ENCODE measurements at places on chromosomes 7 and 10.
A peak's percentile ranks its signal among the peaks of the same experiment; 100 is the strongest.

DNA sequence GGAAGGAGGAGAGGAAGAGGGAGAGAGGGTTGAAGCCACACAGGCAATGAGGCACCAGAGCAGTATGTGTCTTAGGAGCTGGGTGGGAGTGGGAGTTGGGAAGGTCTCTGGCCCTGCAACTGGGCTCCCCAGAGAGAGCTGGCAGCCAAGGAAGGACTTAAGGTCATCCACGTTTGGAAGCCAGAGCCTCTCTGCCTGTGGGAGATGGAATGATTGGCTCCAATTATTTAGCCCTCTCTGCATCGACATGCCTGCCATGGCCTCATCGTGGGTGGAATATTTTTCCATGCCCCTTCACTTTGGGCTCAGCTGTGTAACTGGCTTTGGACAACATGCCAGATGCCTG, 478.5 kb downstream of the RPS24 start:
- no peak for DNase-seq

GRCh38 chr10:56318816-56319215, 42.2 kb downstream of the ZWINT start:
- no peak for DNase-seq

- peak; percentile 9 for DNase-seq
These were observed 67.1 kb downstream of the OTUD1 start for GRCh38 chr10:23505797-23506465.

DNA sequence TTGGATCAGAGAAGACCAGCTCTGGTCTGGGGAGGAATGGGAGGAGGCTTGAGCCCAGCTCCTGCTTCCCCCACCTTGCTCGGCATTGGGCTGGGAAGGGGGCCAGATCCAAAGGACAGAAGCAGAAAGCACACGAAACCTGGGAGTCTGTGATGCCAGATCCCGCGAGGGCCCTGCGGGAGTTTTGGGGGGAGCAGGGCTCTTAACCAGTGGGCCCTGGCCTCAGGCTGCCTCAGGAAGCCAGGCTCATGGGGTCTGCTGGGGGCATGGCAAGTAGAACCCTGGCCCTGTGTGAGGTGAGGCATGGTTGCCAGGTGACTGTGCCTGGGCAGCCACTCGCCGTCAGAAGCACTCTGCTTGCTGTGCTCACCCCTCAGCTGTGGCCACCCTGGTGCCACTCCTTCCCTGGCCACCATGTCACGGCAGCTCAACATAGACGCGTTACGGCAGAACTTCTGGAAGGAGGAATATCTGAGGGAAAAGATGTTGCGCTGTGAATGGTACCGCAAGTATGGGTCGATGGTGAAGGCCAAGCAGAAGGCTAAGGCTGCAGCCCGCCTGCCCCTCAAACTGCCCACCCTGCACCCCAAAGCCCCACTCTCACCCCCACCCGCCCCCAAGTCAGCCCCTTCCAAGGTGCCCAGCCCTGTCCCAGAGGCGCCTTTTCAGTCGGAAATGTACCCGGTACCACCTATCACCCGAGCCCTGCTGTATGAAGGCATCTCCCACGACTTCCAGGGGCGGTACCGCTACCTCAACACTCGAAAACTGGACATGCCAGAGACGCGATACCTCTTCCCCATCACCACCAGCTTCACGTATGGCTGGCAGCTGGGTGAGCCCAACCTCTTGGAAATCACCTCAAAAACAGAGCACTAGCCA, 3.6 kb downstream of the ATP6V1F start:
- DNase-seq, result no peak

- no peak for DNase-seq
These were observed 108.6 kb downstream of the SEMA3A start for GRCh38 chr7:84085998-84086397.

DNA sequence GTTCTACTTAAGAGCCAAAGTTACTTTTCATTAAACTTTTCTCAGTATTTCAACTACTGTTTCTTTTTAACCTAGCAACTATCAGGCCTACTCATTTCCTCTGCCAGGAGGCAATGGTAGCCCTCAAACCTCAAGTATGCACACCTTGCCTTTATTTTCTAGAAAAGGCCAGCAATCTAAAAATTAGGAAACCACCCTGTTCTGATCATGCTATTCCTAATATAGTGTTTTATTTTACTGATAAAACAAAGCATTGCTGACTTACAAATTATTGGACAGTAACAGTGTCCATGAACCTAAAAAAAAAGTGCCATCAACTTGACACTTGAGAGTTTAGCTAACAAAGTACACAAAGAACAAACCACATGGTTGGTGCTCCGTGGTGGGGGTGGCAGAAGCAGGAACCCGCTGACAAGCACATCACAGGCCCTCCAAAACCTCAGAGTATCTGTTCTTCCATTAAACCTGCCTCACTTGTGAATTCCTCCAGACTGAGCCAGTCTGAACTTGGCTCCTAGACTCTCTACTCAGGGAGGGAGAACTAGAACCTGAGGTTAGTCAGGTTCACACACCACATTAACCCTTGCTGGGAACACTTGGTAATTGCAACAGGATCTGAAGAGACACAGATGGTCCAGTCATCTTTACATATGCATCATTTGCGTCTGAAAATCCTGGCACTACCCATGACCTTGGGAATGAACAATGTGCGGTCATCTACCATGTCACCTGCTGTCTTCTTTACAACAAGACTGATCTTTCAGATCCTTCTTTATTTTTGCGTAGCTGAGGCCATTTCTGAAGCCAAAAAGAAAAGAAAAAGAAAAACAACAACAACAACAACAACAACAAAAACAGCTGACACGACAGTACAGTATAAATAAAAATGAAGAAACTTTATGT, 31.9 kb downstream of the PIP4K2A start:
- no peak for DNase-seq

DNA sequence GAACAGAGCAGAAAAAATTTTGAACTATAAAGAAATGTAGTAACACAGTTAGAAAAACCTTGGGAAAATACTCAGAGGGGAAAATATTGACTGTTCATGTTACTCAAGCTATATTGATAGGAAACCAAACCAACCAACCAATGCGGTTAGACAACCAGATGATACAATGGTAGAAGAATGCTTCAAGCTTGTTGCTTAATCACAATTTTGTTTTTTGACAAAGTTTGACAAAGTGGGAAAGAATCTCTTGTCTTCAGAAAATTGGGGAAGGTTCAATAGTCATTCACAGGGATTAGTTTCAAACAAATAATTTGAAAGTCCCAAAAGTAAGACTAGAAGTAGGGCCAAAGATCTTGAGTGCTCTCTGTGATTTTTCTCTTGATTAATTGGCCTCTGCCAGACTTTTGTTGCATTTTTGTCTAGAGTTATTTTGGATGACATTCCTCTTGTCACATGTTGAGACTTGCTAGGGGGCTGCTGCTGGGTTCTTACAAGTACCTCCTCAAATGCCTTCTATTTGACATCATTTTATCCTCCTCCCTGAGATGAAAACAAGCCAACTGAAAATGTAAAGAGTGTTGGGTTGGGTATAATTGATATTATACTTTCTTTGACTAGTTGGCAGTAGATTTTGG, 233.1 kb upstream of the PHYHIPL start:
- DNase-seq, result no peak

GRCh38 chr7:82542665-82543064, 99.1 kb upstream of the CACNA2D1 start:
- DNase-seq, result no peak

DNA sequence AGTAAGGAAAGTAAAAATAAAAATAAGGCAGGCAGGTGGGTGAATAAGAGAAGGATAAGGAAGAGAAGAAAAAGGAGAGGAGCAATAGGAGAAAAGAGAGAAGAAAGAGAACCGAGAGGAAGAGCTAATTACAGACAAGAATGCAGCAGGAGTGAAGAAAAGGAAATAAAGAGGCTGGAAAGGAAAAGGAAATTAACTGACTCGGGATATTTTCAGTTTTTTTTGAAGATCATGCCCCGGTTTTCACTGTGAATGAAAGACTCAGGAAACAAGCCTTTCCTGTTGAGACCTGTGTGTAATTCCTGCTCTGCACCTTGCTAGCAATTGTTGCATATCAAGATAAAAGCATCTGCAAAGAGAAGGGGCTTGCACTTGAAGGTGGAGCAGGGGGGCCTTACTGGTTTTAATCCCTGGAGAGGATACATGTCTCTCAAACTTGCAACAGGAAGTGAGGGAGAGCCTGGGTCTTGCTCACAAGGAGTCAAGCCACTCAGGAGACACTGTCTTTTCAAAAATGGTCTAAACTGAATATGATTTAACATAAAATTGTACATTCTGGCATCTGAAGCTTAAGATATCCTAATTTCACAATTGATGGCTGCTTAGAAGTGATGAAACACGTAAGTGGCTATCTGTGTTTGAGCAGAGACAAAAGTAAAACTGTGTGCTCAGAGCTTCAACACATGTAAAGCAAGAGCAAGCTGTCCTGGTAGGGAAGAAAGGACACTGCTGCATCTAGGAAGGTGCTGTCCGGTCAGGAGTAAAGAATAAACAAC, 157.6 kb downstream of the FAM107B start:
- no peak for DNase-seq

DNA sequence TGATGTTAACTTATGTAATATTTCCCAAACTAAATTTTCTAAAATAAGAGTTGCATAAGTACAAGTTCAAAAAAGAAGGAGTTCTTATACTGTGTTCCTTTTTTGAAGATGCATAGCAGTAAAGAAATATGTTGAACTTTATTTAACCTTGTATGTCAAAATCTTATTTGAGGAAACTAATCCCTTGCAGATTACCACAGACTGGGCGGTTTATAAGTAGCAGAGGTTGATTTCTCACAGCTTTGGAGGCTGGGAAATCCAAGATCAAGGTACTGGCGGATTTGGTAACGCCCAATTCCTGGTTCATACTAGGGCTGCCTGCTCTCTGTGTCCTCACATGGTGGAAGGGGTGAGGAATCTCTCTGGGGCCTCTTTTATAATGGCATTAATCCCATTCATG, 68.5 kb downstream of the GNAT3 start:
- DNase-seq, result no peak

GRCh38 chr10:101166430-101166829, 35.3 kb downstream of the TLX1 start:
- no peak for DNase-seq

DNA sequence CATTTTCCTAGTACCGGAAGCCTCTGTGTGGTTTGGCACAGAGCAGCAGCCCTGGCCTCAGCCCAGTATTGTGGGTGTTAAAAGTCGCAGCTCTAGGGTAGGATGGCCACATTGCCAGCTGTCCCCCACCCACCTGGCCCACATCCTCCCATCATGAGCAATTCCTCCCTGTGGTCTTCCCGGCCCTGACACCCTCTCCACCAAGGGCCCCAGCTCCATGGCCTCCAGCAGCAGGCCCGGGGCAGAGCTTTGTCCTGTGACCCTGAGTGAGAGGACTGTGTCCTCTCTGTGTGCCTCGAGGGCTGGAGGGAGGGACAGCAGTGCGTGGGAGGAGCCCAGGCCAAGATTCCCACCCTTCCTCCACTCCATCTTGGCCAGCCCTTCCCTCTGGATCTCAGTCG, 93.7 kb downstream of the MYL10 start:
- no peak for DNase-seq

DNA sequence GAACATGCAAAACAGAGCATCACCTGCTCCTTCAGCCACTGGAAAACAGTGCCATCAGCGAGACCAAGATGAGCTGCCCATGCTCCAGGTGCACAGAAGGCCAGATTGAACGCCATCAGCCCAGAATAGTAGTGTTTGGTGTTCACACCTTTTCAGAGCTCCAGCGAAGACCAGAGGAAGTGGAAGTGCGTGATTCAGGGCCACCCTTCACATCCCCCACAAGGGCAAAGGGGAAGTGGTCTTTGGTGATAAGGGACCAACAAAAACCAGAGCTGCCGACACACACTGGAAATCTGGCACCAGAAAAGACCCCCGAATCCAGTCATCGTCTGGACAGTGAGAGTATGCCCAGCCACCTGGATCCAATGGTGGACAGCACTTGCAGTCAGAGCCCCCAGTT, 29.5 kb upstream of the TMEM72 start:
- DNase-seq, result no peak

GRCh38 chr10:103111031-103111917, 81.8 kb downstream of the NT5C2 start:
- DNase-seq, result no peak

GRCh38 chr10:96922978-96923948, 91.2 kb downstream of the LCOR start:
- DNase-seq, result no peak

DNA sequence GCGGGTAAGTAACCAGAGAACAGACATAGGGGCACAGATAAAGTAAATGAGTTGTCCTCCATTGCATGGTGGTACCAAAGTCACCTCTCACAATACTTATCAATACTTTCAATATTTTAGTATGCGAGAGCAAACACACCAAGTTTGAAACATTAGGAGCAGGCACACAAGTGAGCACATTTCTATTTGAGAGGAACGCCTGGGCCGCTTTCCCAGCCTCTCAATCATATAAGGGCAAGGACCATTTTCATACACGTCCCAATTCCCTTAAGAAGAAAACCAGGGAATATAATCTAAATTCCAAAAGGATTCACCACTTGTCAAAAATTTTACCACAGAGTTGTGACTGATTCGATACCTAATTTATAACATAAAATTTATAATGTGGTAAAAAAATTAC, 7.5 kb downstream of the LMOD2 start:
- no peak for DNase-seq

- DNase-seq, result no peak
These were observed 566.4 kb downstream of the GFRA1 start for GRCh38 chr10:115706488-115707076.
